Caki2 (cell line): ENCODE measurements at places on chromosomes 12 and 14. TPM values are rescaled to one million over a fixed set of nuclear protein-coding genes. Genes with fewer than 3 reads are reported as not detected.
A peak's percentile ranks its signal among the peaks of the same experiment; 100 is the strongest.

DNA sequence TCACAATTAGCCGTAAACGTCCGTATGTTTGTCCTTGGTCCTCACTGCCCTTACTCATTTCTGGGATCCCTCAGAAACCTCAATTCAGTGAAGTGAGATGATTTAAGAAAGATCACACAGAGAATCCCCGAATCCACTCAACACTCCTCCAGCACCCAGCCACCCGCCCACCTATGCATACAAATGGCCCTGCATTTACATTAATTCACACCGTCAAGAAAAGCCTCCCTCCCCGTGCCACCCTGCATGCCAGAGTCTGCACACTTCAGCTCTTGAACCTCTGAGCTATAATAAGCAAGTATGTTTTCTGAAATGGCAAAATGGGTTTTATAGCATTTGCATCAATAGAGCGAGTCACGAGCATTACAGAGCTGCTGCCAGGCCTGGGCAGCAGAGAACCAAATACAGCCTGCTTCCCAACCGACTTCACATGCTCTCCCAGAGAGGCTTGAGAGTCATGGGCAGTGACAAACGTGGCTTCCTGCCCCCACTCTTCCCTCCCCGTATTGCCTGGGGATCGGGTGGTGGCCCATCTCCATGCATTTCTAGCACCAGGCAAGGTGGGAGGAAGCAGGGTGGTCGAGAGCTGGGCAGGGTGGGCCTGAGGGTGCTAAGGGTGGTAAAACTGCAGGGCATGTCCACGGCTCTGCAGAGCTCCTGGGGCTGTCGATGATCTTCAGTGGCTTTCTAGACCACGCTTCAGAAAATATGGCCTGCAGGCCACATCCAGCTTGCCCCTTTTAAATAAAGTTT lies 177.6 kb downstream of the RIMBP2 start:
- DNase-seq: no peak

DNA sequence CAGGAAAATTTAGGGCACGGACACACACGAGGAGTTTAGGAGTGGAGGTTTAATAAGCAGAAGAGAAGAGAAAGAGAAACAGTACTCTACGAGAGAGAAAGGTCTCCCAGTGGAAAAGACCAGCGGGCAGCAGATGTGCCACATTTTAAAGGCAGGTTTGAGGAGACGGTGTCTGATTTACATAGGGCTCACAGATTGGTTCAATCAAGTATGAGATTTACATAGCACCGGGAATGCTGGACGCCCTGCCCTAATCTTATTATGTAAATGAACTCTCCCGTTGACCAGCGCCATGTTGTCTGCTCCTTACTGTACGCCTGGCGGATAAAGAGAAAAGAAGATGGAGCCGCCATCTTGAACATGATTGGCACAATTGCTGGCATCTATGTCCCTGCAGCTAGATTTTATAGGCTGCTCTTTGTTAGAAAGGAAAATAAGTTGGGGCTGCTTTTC lies 17.9 kb downstream of the NFKBIA start:
- peak; percentile 91 for DNase-seq

The SMIM41 gene
- total RNA-seq: not detected in 2 replicates

The PRKD1 gene
- total RNA-seq: 5.1 and 10.3 TPM in 2 replicates

The BICDL1 gene
- total RNA-seq: 15.9 and 21.3 TPM in 2 replicates

The MEG3 gene
- total RNA-seq: not detected in 2 replicates
